NCI-H1417 (cell line): ENCODE measurements at places on chromosomes 6 and 20.

DNA sequence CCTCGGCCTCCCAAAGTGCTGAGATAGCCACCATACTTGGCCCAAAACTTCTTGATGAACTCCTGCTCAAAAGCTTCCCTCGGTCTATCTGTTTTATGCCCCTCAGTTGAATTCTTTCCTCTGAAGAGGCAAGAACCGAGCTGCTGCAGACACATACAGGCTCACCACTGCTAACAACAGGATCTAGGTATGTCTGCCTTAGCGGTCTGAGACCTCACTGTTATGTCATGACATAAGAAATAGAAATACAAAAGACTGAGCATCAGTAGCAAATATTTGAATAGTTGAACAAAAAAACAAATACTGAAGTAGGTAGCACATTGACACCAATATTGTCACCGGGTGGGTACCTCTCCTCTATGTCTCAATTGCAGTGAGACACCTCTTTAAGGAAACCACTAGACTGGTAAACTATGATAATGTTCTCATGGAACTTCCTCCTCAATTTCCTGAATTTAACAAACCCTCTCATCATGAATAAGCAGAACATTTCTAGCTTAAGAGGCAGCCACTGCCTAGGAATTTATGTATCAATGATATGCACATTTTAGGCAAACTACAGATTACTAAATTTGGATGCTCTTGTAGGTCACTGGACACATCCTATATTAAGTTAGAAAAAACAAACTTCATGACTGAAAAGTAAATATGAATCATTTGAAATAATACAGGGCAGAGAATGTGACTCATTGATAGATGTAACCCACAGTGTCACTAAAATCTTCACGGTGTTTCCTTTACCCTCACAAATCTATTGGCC is 9.4 kb upstream of the STXBP5 start:
- DNase-seq, result no peak

GRCh38 chr20:40317156-40317790 is 371.8 kb downstream of the MAFB start:
- DNase-seq, result no peak

- DNase-seq, result peak; percentile 56
Observed at GRCh38 chr6:79600812-79601609, 30.1 kb upstream of the SH3BGRL2 start.

DNA sequence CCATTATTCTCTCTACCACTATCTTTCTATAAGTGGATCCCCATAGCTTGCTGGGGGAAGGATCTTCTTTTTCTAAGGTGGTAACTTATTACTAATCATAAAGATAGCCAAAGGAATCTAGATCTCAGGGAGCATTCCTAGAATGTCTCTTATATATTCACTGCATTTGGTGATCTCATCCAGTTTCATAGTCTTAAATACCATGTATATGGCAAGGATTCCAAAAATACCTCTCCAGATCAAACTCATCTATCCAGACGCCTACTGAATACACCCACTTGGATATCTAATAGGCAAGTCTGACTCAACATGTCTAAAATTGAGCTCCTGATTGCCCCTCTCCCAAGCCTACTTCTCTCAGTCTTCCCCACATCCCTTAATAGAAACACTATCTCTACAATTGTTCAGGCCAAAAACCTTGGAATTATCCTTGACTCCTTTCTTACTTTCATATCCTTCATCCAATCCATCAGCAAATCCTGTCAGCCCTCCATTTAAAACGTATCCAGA is 264.4 kb downstream of the HACE1 start:
- DNase-seq, result no peak

DNA sequence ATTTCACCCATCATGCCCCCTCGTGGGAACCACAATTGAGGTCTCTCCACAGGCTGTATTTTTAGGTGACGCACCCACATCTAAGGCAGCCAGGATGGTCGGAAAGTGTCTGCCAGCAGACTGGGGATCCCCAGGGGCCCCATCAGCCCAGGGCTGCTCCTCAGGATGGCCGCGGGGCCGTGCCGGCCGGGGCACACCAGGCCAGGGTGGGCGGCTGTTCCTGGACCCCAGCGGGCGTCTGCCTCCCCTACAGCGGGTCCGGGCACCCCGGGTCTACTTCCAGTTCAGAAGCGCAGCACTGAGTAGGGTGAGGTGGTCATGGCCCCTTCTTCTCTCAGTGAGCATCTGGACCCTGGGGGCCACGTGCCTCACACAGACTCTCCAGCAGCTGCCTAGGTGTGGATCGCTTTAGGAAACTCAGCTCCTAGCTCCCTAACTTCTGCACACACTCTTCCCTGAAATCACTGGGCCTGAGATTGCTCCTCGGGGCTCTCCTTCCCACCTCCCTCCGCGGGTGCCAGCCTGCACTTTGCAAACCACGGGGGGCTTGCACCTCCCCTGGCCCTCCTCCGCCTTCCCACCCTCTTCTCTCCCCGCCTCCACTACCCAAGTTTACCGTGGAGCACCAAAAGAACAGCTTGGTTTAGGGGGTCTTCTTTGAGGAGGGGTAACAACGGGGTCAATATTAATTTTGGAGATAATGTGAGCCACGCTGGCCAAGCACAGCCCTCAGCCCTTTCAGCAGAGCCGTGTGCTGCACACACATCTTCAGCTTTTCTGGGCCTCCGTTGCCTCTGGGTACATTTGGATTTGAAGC is 14.2 kb upstream of the FOXC1 start:
- no peak for DNase-seq

GRCh38 chr6:45757443-45758130 is 258.1 kb downstream of the CLIC5 start:
- no peak for DNase-seq

- no peak for DNase-seq
Observed at GRCh38 chr20:35560541-35560940, 18.7 kb downstream of the ERGIC3 start.
